ENCODE measurements at places on chromosomes 13 and 19.

- DNase-seq, result no peak
Measured at GRCh38 chr13:107788464-107789165, 426.7 kb downstream of the LIG4 start.

DNA sequence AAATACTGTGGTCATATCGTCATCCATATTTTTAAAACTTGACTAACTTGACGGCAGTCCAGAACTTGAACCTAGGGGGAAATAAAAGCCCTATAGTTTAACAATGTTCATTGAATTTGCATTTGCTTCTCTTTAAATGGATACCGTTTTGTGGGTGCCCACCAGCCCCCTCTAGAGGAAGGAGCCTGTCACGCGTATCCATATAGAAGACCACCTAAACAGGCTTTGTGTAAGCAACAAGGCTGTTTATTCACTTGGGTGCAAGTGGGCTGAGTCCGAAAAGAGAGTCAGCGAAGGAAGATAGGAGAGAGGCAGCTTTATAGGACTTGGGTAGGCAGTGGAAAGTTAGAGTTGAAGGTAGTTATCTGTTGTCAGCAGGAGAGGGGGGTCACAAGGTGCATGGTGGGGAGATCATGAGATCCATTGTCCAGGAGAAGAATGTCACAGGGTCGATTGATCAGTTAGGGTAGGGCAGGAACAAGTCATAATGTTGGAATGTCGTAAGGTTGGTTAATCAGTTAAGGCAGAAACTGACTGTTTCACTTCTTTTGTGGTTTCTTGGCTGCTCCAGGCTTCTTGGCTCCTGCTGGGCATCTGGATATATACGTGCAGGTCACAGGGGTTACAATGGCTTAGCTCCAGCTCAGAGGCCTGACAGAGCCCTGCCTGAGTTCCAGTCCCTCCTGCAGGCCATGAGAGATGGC is 42.5 kb upstream of the ANKRD10 start:
- no peak for DNase-seq

- DNase-seq, result no peak
Measured at GRCh38 chr13:44437356-44438233, 64.0 kb downstream of the SERP2 start.

GRCh38 chr19:48868114-48868886 is at the start of gene PLEKHA4:
Gene PLEKHA4, minus strand, starts transcription at chr19:48868617. Its CDS starts 997 bp downstream, at chr19:48867620.
- DNase-seq, result no peak

DNA sequence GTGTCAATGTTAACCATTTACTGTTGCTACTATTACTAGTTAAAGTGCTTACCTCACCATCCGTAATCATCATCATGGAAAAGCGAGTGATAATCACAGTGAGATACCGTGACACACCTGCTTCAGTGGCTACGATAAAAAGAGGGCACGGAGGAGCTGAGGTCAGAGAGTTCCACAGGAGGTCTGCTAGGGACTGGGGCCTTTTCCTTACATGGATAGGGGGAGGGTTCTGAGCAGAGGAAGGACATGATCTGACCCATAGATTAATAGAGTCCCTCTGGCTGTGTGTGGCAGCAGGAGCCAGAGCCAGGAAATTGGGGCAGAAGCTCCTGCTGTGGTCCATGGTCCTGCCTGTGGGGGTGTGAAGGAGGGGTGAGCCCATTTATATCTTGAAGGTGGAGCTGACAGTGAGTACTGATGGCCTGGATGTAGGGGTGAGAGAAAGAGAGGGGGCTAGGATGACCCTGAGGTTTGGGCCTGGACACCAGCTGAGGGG is 136.7 kb downstream of the SIPA1L3 start:
- no peak for DNase-seq

GRCh38 chr13:33743438-33744368 is 74.2 kb upstream of the RFC3 start:
- no peak for DNase-seq

GRCh38 chr19:53865523-53865917 is 2.2 kb upstream of the MYADM start:
- DNase-seq, result no peak

GRCh38 chr13:62747629-62748028 is 1332.0 kb upstream of the PCDH20 start:
- no peak for DNase-seq

DNA sequence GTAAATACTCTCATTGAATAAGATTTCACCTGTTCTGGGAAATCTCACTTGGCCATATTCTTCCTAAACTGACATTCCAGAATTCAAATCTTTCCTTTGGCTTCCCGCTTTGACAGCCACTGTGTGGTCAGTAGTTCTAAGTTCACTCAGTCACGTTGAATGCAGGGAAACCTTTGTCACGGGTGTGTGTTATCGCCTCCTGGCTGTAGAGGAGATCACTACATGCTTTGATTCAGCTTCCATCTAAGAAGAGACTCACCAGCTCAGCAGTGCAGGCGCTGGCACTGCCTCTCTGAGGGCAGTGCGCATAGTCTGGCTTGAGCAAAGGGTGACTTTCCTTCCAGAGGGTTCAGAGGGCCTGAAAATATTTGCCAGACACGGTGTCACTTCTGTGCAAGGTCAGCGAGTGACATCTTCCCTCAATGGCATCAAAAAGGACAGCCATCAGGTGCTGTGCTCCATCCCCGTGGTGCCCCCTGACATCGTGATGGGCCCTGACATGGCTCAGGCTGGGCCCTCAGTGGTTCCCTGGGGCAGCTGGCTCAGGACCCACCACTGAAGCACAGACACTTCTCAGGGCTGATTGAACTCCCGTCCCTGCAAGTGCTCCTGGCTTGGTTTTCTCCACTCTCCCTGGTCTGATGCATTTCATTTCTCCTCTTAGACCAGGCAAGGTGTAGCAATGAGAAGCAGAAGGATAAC is 635.4 kb upstream of the ARGLU1 start:
- no peak for DNase-seq

DNA sequence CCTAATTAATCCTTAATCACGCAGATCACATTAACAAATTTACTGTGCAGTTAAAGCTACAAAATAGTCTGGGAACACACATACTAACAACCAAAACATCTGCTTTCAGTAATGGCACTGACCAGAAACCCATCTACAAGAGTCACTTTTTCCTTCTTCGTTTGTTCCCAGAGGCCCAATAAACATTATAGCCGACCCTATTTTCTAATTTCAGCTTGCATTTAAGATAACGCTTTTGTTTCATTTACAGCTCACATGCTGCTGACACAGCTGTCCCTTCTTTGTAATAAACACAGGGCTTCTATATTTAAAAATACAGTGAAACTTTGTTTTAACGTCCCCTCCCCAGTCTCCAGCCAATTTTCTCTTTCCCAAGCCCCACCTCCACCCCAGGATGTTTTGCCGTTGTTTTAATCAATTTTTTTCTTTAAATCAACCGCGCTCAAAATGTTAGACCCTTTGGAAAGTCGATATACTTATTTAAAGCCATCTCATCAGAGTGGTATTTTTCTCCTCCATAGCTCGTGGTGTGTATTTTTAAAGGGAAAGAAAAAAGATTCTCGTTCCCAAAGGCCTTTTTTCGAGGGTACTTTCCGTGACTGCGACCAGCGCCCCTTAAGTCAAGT is 1.7 kb upstream of the WBP4 start:
- DNase-seq, result no peak

- DNase-seq, result no peak
Measured at GRCh38 chr13:101065329-101065728, 351.0 kb downstream of the NALCN start.

- peak; percentile 98 for DNase-seq
Measured at GRCh38 chr19:1094978-1095701, at the start of gene POLR2E. Gene POLR2E, minus strand, starts transcription at chr19:1095375. Its CDS starts 60 bp downstream, at chr19:1095315.

GRCh38 chr13:25345576-25345975 is 26.2 kb upstream of the ATP8A2 start:
- DNase-seq, result no peak

DNA sequence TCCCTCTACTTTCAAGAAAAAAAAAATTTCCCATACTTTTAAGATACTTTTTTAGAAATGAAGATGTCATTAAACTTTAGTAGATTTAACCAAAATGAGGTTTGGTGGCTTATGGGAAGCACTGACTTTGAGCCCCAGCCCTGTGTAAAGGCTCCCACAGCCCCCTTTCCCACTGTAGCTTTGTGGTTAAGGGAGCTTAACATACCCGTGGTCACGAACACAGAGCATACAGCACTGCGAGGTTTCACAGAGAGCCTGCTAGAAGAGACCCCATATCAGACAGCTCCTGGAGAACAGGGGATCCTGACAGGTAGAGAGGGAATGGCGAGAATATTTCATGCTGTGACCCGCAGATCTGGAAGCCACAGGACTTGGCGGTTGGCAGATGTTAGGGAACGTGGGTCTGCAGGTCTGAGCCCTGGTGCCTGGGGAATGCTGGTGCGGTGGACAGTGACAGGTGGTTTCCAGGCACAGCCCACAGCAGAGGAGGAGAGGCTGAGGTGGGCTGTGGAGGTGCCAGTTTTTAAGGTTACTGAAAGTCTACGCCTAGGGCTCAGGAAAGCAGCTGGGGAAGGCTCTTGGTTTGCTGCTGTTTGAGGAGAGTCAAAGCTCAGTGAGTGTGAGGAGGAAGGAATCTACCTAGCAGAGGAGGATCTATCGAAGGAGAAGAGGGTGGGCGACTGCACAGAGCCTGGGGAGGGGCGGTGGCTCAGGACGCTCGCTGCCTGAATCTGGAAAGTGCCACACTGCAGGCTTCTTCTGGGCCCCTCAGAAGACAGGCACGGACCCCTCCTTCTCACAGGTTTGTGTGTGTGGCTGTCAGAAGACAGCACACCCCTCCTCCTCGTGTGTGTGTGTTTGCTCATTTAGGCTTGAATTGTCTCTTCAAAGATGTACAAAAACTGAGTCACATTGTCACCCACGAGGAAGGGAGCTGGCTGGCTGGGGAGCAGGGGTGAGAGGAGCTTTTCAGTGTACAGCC is 49.9 kb downstream of the SLC7A9 start:
- DNase-seq, result no peak

- peak; percentile 49 for DNase-seq
Measured at GRCh38 chr13:78022164-78022877, 103.7 kb upstream of the EDNRB start.

DNA sequence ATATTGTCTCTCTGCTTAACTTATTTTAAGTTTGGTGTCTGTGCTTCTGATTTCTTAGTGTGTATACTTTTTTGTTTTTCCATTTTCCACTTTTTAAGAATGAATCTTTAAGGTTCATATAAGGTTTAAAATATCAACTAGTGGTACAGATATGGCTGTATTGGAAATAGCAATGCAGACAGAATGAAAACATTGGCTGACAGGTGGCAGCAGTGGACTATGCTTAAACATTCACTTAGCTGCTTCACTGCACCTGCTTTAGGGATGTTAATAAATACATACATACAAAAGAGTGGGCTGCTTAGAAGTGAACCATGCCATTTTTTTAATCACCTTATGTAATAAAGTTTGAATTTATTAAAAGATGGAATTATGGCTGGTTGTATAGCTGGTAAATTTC is 27.3 kb downstream of the TM9SF2 start:
- DNase-seq, result no peak

GRCh38 chr19:45492627-45493470 is 4.0 kb downstream of the RTN2 start:
- DNase-seq, result no peak

- DNase-seq, result no peak
Measured at GRCh38 chr19:56838024-56838908, 2.3 kb downstream of the PEG3 start.

Data from stimulated activated CD4-positive, alpha-beta T cell treated with anti-CD3 and anti-CD28 coated beads, Interleukin-4, amount 100 ng/mL, for 24 hours (primary cell).